ENCODE measurements at places on chromosomes 7 and 10.

GRCh38 chr7:135375908-135376699 is 133.8 kb downstream of the CNOT4 start:
- DNase-seq, result no peak

DNA sequence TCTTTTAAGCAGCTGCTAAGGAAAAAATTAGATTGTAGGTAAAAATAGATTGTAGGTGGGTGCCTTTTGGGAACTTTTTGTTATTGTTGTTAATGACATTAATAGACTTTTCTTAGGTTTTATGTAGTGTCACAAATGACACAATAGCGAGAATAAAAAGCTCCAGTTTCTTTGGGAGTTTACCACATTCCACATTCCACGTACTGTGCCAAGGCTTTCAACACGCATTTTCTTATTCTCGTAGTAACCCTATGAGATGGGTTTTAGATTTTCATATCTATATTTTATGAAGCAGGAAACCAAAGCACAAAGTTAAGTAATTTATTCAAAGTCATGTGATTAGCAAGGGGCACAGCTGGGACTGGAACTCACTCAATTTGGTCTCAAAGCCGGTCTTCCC is 103.8 kb downstream of the XRCC2 start:
- no peak for DNase-seq

GRCh38 chr10:15245530-15245929 is 77.0 kb upstream of the NMT2 start:
- DNase-seq, result no peak

DNA sequence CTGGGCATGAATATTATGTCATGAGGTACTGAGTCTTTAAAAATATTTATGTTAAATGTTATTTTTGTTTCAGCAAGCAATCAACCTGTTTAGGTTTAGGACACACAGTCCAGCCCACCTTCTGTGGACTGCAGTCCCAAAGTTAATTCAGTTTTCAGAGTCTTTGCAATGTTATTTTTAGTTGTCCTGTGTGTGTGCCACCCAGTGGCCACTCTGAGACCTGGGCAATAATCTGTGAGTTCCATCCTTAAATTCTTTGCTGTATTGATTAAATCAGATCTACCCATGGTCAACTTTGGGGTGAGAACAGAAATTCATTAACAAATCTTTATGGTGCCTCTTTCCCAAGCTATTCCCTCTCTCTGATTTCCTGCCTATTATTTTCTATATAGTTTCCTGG is 415.1 kb downstream of the CCSER2 start:
- no peak for DNase-seq

GRCh38 chr7:158957921-158958491 is 101.6 kb downstream of the DYNC2I1 start:
- DNase-seq, result no peak

DNA sequence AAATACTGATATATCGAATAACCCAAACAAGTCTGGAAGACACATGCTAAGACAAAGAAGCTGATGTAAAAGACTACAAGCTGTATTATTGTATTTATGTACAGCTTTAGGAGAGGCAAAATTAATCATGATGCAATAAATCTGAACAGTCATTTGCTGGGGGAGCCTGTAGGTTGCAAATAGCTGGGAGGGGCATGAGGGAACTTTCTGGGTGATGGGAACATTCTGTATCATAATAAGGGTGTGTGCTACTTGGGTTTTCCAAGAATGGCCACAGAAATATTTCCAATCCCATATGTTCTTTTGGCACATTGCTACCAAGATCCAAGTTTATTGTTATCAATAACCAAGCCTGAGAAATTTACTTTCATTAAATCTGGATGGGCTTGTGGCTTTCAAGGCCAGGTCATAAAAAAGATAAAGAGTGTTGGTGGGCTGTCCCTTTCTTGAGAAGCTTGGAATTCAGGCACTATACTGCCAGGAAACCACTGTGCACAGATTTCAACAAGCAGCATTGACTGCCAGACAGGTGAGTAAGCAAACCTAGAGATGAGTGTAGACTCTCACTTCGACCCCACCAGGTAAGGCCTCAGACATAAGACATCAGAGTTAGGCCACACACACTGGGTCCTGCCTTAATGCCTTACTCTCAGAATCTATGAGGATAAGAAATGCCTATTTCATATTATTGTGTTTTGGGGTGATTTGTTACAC is 629.7 kb upstream of the FZD8 start:
- DNase-seq, result no peak

DNA sequence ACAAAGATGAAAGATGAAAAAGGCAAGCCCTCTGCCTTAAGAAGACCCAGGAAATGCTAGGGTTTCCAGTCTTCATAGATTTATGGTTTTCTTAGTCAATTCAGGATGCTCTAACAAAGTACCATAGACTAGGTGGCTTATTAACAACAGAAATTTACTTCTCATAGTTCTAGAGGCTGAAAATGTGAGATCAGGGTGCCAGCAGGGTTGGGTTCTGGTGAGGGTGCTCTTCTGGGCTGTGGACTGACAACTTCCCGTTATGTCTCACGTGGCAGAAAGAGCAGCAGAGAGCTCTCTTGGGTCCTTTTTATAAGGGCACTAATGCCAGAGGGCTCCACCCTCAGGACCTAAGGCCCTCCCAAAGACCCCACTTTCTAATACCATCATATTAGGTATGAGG is 23.7 kb downstream of the ELMO1 start:
- DNase-seq, result no peak

- DNase-seq, result no peak
These were observed 680 bp upstream of the ADO start for GRCh38 chr10:62803724-62804355.

DNA sequence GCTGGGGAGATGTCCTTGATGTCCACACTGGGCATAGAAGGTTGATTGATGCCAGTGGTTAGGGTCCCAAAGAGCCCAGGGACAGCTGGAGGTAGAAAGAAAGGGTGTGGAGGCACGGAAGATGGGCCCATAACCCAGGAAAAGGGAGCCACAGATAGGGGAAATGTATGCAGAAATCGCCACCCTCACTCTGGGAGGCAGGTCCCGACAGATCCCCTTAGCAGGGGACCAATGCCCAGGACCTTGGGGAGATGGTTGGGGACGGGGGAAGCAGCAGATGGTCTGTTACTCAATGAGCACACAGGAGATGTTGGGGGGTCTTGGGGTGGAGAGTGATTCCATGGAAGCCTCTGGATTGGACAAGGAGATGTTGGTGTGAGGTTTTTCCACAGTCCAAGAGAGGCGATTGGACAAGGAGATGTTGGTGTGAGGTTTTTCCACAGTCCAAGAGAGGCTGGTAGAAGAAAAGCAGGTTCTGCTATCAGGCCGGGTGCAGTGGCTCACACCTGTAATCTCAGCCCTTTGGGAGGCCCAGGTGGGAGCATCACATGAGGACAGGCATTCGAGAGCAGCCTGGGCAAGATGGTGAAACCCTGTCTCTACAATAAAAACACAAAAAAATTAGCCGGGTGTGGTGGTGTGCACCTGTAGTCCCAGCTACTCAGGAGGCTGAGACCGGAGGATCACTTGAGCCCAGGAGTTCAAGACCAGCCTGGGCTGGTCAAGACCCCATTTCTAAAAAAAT is 7.0 kb upstream of the PPP1R35 start:
- DNase-seq, result no peak

DNA sequence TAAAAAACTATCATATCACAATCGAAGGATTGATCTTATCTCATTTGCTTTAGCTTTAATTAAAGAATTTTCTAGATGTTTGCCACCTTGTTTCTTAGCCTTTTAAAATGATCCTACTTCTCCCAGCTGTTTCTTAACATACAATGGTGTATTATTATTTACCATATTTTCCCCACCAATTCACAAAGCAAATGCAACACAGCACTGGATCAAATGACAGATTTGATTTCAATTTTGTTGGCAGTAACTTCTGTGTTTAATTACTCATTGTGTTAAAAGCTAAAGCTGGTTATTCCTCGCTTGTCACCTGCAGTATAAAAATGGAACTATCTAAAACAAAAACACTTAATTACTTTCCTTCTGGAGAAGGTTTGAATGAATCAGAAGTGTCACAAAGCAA is 19.6 kb downstream of the SVIL start:
- DNase-seq, result no peak

GRCh38 chr10:43251419-43252165 is 15.3 kb downstream of the RASGEF1A start:
- DNase-seq, result no peak

DNA sequence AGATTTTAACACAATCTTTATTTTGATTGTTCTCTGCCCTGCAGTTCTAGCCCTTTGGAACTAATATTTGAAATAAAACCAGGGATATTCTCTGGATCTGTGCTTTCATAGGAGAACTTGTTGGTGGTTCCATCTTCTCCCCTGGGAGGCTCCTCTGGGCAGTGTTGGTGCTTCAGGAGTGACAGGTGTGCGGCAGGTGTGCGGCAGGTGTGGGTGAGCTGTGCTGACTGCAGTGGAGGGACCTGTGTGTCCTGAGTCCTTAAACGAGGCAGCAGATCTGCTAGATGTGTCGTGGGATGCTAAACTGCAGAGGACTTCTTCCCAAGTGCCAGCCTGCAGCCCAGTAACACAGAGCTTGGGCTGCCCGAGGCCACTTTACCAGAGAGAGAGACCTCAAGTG is 98.4 kb downstream of the LYZL1 start:
- no peak for DNase-seq

- DNase-seq, result peak; percentile 11
These were observed 298.2 kb downstream of the FRMD4A start for GRCh38 chr10:14032406-14032998.

GRCh38 chr7:100675105-100675451 is 1.5 kb downstream of the GNB2 start:
- no peak for DNase-seq

DNA sequence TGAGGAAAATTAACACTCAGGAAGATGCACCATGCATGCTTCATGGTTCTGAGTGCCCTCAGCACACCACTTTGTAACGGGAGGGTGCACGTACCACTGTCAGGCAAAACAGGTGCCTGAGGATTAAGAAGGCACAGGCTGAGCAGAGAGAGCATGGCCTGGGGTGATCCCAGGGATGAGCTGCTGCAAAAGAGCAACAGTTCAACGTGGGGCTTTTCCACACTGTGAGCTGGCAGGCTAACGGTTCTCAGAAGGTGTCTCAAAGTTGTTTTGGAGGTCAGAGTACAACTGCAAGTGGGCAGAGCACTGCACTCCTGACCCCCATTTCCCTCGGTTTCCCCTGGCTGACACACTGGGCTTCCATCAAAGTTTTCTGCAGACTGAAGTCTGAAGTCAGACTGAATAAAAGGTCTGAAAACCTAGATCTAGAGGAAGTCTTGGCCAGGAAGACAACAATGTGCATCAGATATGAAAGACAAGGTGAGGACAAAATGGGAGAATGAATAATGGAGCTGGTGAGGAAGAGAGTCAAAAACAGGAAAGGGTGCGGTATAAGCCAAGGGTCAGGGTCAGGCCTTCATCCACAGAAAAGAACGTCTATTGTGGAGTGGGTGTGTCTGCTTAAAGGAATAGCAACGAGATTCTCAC is 20.5 kb downstream of the ZNF438 start:
- no peak for DNase-seq

- no peak for DNase-seq
These were observed 7.3 kb downstream of the TFPI2 start for GRCh38 chr7:93883078-93883916.

GRCh38 chr10:74145133-74145532 is 5.5 kb downstream of the AP3M1 start:
- no peak for DNase-seq

- DNase-seq, result no peak
These were observed 257.0 kb downstream of the COBL start for GRCh38 chr7:51059504-51060142.

- DNase-seq, result no peak
These were observed 8.4 kb downstream of the CPA1 start for GRCh38 chr7:130388671-130389070.

GRCh38 chr10:132959559-132959961 is 17.2 kb upstream of the CFAP46 start:
- DNase-seq, result no peak

DNA sequence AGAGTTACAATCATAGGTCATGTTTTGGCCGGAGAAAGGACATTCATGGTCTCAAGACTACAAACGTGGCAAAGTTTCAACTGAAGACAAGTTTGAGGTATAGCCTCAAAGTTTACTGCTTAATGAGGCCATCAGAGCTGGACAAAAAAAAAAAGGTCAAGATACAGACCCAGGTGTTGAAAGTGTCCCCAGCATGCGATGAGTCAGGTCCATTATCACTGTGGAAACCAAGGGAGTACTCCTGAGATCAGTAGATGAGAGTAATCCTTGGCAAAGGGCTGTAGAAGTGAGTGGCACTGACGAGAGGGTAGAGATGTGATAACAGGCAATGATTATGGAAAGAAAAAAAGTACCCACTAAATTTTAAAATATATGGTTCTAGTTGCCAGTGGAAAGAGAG is 80.1 kb upstream of the LRRN3 start:
- no peak for DNase-seq

DNA sequence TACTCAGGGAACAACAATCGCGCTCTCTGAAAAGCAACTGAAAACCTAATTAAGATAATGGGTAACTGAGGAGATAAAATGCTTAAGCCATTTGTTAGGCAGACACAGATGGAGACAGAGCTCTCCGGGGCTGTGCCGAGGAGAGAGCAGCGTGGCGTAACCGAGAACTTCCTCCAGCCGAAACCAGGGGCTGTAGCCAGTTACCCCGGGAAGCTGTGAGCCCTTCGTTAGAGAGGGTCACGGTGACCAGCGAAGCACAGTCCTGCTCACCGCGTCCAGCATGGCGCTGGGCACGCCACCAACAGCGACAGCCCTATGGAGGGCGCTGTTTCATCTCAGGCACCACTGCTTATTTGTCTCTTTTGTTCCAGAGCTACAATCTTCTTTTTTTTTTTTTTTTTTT is 16.1 kb downstream of the PAPOLB start:
- no peak for DNase-seq

DNA sequence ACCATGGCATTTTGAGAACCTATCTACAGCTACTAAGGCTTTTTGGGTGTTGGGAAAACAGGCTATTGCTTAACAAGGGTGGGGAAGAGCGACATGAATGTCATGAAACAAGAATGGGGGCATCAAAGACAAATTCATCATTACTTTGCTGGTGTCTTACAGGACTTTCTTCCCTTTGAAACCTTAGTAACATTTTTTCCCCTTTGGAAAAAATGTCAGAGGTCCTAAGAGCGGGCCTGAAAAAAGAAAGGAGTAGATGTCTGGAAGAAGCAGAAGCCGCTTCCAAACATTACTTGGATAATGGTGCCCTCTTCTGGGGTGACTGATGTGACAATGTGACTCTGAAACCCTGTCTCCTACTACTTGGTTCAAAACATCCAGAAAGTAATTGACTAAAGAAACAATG is 3.8 kb upstream of the DDX50 start:
- no peak for DNase-seq

- no peak for DNase-seq
These were observed 72.7 kb upstream of the TMEM106B start for GRCh38 chr7:12138421-12138820.

- no peak for DNase-seq
These were observed 33.0 kb upstream of the RNF32 start for GRCh38 chr7:156607332-156608172.

Data from stimulated activated CD8-positive, alpha-beta memory T cell treated with anti-CD3 and anti-CD28 coated beads, Interleukin-7, amount 100 ng/mL, for 4 hours (primary cell).